ENCODE measurements at places on chromosomes 1 and 21.
A peak's percentile ranks its signal among the peaks of the same experiment; 100 is the strongest.

DNA sequence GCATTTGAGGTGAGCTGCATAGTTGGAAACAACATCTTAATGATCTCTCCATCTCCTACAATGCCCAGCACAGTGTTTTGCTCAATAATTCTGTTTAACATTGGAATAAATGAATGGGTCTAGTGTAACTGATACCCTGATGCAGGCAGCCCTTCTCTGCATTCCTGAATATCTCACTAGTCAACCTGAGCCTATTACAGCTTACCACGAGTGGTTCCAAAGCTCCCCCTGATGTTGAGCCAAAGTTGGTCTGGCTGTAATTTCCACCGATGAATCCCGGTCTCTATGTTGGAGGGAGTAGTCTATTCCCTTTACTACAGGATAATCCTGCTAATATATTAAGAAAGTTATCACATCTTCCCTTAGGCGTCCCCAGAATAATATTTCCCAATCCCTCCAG is 63.8 kb downstream of the ZBTB18 start:
- no peak for DNase-seq

DNA sequence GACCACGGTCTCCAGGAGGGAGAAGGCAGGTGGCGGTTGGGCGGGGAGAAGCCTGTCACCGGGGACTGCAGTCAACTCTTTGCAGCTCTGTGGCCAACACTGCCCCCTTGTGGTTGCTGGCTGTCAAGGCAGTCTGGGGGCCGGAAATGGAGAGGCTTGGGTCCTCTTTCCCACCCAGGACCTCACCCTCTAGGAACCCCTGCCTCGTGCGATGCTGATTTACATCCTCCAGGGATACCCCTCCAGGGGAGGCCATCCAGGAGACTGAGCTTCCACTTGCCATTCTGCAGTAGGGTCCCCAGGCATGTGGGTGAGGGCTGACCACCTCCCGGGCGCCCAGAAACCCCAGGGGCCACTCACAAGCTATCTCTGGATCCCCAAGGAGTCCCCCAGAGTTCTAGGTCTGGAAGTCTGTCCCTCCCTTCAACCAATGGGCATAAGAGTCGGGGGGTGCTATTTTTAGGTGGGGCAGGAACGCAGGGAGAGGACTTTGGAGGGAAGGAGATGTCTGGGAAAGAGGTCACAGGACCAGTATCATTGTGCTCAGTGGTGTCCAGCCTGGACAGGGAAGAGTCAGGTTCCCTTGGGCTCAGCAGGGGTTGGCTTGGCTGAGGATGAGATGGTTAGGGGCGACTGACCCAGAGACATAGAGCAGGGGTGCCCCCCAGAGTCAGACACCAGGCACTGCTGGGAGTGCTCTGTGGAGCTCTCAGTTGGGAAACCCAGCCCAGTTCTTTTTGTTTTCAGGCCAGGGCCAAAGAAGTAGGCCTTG is 7.1 kb upstream of the GPR61 start:
- DNase-seq: peak; percentile 69

- DNase-seq: no peak
Measured at GRCh38 chr1:159845751-159846629, 16.5 kb downstream of the VSIG8 start.

- no peak for DNase-seq
Measured at GRCh38 chr1:187715483-187715882, 886.7 kb downstream of the PLA2G4A start.

GRCh38 chr1:228842094-228842775 is 107.0 kb downstream of the RHOU start:
- DNase-seq: no peak

DNA sequence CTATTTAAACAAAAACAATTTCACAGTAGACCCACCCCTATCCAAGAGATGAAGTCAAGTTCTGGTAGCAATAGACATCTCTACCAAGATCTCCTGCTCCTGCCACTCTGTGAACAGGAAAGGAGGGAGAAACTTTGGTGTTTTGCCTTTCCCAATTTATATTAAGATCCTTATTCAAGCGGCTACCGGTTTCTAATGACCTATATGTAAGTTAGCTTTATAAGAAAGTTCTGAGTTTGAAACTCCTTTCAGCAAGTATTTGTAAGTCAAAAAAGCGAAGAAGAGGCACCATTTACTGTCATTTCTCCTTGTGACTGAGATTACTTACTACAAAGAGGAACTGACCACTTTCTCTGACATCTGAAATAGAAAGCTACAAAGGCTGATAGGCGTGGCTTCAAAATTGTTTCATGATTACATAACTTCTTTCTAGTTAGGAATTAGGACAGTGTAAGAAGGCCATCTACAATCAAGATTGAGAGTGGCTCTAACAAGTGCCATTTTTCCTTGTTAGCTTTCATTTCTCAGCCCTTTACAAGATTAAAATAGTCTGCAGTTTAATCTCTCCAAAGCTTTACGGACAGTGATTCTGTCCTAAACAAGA is at the start of gene MNDA:
Gene MNDA, plus strand, starts transcription at position 448 of the 604 bp plus-strand sequence. CDS start 10,803 bp downstream, outside the sequence.
- no peak for DNase-seq

GRCh38 chr1:108747898-108748297 is 1.4 kb downstream of the STXBP3 start:
- DNase-seq: no peak

- DNase-seq: no peak
Measured at GRCh38 chr21:36994501-36995158, 11.9 kb upstream of the RIPPLY3 start.

- DNase-seq: no peak
Measured at GRCh38 chr1:212640223-212640878, 31.8 kb downstream of the ATF3 start.

- no peak for DNase-seq
Measured at GRCh38 chr1:155961937-155962336, 16.4 kb downstream of the ARHGEF2 start.

DNA sequence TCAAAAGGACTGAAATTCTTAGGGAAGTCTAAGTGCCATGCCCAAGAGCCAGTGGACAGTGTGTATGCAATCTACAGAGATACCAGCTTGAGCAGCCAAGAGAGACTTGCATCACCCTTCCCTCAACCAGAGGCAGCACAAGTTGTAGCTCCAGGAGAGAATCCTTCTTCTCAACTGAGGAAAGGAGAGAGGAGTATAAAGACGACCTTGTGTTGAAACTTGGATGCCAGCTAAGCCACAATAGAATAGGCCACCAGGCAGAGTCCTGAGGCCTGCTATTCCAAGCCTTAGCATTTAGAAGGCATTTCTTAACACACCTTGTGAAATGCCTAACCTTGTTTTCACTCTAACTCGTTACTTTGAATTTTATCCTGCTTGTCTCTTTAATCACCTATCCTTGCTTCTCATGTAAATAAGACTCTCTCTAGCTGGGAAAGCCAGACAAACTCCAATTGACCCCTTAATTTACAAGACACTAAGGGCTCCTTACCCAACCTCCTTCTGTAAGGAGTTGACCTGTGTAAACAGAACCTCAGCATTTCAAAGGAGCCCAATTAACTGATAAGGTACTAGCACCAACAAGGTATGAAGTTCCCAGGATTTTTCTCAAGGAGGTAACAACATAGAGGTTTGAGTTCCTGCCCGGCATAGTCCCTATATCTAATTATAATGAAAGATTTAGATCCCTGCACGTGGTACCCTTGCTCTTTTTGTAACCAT is 738.8 kb downstream of the AMY1C start:
- no peak for DNase-seq

- no peak for DNase-seq
Measured at GRCh38 chr1:42125552-42125951, 27.7 kb upstream of the GUCA2B start.

GRCh38 chr1:19942088-19942487 is 18.7 kb upstream of the PLA2G2E start:
- DNase-seq: no peak

GRCh38 chr1:152141971-152142584 is 16.9 kb downstream of the RPTN start:
- no peak for DNase-seq

DNA sequence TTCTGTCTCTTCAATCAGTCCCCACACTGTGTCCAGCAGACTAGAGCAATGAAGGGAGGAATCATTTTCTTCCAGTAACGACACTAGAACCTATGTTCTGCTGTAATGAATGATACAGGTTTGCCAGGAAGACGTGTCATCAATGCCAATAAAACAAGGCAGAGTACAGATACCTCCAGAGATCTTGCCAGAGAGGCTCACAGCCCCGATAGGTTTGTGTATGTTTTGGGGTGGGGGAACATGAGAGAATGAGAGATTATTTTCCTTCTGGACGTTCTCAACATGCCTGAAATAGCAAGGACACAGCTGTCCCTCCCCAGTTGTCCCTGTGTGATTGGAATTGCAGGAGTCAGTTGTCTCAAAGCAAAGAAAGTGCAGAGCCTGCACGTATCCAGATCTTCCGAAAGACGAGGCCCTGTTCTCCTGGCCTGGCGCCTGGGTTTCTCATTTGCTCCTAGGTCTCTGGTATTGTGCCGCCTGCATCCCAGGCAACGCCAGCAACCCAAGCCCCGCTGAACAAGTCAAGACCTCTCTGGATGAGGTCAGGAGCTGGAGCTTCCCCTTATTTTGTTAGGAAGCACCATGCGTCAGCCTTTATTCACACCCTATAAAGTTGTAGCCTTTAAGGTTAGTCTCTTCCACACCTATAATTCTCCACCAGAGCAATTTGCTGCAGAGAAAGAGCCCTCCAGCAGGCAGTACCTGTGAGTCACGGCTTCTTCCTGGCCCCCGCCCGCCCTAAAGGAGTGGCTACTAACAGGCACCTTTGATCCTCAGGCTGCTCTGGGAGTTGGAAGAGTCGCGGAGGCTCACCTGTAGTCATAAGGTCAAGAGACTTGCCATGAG is 130.5 kb downstream of the TOMM20 start:
- DNase-seq: no peak

- DNase-seq: peak; percentile 92
Measured at GRCh38 chr21:35226968-35227744, 178.1 kb upstream of the RUNX1 start.

DNA sequence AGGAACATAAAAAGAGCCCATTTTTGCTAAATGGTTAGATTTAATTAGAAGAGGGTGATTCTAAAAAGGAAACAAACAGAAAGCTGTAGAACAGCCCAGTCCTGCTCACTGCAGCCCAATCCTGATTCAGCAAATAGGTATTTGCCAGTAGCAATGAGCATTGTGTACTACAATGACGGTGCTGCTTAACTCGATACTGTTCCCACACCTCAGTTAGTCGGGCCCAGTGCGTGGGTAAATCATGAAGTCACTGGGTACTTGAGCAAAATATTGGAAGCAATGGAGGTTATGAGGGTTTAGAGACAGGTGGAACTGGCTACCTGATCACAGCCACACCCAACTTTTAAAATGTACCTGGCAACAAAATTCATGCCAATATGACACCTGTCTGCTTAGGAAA is 101.5 kb upstream of the ADGRL2 start:
- no peak for DNase-seq

- no peak for DNase-seq
Measured at GRCh38 chr1:232709386-232709785, 79.5 kb upstream of the SIPA1L2 start.

GRCh38 chr1:90043586-90043985 is 48.7 kb downstream of the ZNF326 start:
- DNase-seq: no peak

DNA sequence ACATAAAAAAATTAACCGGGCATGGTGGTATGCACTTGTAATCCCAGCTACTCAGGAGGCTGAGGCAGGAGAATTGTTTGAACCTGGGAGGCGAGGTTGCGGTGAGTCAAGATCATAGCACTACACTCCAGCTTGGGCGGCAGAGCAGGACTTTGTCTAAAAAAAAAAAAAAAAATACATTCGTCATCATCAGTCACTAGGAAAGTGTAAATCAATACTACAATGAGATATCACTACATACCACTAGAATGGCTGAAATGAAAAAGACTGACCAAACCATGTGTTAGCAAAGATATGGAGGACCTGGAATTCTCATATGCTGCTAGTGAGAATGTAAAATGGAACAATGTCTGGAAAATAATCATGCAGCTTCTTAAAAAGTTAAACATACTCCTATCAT is 9.3 kb downstream of the SPATA45 start:
- DNase-seq: no peak

- DNase-seq: no peak
Measured at GRCh38 chr21:28632755-28633408, 359.8 kb downstream of the LTN1 start.

- DNase-seq: no peak
Measured at GRCh38 chr21:24594082-24594481, 1013.2 kb downstream of the MRPL39 start.

DNA sequence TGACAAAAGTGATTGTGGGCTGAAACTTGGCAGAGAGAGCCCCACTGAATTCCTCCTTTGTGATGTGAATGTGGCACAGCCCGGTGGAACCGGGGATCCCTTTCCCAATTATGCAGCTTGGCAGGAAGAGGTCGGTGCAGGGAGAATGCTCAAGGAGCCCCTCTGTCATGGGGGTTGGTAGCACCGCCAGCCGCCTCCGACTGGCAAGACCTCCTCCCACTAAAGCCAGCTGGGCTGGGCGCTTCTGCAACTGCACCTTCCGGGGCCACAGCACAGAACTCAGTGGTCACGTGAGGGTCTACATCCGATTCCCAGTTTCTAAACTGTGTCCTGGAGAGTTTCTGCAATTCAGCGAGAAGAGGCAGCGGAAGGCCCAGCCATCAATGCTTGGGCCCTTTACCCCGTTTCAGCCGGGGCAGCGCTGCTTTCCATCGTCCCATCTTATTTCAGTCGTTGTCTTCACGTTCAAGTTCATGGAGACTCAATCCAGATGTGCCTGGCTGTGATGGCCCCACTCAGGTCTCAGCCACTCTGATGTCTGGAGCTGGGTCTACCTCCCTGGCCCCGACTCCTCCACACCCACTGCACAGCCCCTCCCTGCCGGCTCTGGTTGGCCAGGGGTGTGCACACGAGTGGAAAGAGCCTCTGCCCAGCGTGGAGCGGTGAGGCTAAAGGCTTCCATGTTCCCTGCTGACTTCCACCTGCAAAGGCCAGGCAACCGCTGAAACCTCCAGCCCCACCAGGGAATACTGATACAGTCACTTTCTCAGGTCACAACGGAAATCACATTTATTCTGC is 39.8 kb upstream of the FHAD1 start:
- DNase-seq: no peak

DNA sequence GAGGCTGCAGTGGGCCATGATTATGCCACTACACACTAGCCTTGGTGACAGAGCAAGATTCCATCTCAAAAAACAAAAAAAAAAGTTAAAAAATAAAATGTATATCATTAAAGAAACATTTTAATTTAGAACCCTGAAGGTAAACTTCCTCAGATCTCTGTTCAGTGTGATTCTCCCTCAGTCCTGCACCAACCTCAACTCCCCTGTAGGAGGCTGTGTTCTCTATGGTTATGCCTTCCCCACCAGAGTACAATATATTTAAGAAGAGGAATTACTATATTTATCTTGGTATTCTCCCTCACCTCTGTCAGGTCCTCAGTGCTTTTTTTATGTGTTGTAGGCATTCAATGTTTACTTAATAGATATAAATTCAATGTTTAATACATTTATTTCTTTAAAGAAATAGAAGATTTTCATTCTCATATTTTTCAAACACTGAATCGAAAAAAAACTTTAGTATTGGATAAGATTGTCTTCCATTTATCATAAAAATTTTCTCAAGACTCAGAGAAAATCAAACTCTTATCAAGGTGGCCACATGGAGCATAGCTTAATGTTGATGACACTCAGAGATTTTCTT is 4.8 kb upstream of the LRRC8B start:
- DNase-seq: no peak

Data from NCI-H510A treated with DMSO at 0.1 percent for 48 hours (cell line).